ENCODE measurements at places on chromosomes 3 and 15.

- DNase-seq = no peak
Observed at GRCh38 chr3:134323966-134324962, 50.0 kb downstream of the AMOTL2 start.

GRCh38 chr3:137987723-137988122 is 22.2 kb upstream of the CLDN18 start:
- no peak for DNase-seq

DNA sequence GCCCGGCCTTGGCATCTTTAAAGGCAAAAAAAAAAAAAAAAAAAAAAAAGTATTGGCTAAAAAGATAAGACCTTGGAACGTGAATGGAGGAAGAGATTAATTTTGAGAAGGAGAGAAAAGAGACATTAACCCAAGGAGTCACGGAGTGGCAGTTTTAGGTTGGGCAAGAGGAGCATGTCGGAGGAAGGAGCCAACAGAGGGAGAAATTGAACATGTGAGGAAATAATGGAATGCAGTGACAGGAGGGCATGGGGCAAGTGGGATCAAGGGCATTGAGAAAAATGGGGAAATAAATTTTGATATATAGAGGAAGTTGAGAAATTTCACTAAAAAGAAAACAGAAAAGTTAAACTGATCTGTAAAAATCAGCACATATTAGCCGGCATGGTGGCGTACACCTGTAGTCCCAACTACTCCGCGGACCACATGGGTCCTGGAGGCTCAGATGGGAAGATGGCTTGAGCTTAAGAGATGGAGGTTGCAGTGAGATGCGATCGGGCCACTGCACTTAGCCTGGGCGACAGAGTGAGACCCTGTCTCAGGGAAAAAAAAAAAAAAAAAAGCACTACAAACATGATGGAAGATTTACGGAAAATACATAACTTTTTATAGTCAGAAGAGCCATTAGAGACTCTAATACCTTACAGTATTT is 1.2 kb downstream of the HAUS2 start:
- DNase-seq = no peak

DNA sequence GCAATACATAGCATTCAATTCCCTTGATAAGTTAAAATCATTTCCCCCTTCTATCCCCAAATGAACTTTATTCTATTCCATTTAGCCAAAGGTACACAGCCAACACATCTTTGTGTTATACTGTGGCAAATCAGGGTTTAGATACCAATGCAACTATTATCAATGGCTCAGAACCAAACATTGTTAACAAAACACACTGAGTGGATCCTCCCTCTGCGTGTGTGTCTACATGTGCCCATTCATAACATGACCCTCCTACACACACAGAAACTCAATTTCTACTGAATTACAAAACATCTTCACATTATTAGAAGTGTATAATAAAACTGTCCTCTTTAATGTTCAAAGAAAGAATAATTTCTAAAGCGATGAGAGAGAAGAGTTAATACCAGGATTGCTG is 1.3 kb downstream of the TTBK2 start:
- DNase-seq = no peak

DNA sequence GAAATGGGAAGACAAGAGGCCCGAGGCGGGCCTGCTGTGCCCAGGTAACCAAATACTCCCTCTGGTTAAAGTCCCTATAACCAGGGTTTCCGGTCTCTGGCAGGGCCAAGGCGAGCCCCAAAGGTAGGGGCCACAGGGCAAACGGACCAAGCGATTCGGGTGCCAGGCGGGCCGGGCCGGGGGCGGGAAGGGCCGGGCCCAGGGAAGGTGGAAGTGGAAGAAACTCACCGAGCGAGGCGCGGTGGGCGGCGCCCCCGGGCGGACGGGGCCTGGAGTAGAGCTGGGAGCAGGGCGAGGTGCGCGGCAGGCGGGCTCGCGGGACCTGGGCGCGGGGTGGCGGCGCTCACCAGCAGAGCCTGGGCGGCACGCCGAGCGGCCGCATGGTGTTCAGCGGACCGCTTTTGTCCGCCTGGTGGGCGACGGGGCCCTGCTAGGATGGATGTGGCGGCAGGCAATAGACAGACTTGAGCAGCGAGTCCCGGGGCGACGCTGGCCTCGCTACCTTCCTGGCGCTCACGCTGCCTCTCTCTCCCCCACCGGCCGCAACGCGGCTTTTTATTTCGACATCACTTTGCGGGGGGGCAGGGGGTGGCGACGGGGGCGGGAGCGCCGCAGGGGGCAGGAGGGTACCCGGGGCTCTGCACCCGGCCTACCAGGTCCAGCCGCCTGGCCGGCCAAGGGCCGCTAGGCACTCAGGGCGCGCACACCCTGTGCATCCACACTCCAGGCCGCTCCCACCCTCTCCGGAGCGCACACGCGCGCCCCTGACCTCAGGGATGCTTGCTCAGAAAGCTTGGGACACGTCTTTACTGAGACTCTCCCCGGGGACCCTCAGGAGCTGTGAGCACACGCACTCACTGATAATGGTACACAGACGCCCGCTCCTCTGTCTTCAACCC is at the start of gene GATA2:
Gene GATA2 (minus strand): TSS at position 531 of the 899 bp plus-strand sequence. CDS start 6,170 bp downstream, outside the sequence.
- DNase-seq = no peak

DNA sequence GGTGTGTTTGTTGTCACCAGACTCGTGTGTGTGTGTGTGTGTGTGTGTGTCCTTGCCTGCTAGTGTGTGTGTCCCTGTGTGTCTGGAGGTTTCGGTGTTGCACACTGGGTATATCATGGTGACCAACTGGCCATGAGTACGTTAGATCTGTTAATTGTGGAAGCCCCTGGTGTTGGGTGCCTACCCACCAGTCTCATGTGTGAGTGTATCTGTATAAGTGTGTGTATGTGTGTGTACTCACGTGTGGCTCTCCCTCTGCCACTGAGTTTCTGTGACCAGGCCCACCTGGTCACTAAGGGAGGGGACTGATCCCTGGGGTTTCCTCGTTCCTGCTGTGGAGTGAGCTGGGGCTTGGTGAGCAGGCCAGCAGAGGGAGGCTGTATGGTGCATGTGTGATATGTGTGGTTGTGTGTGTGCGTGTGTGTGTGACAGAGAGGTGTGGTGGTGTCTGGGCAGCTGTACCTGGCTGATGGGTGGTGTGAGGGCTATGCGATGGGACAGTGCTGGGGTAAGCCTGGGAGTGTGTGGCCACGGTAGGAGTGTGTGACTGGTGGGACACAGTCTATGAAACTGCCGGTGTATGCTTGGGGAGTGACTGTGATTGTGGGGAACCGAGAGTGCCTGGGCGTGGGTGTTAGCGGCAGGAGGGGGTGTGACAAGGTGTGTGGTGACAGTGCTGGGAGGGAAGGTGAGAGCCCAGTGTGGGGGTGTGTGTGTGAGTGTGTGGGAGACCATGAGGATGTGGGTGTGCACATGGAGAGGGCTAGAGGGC is 1.8 kb downstream of the PRKCD start:
- DNase-seq = peak; percentile 35

DNA sequence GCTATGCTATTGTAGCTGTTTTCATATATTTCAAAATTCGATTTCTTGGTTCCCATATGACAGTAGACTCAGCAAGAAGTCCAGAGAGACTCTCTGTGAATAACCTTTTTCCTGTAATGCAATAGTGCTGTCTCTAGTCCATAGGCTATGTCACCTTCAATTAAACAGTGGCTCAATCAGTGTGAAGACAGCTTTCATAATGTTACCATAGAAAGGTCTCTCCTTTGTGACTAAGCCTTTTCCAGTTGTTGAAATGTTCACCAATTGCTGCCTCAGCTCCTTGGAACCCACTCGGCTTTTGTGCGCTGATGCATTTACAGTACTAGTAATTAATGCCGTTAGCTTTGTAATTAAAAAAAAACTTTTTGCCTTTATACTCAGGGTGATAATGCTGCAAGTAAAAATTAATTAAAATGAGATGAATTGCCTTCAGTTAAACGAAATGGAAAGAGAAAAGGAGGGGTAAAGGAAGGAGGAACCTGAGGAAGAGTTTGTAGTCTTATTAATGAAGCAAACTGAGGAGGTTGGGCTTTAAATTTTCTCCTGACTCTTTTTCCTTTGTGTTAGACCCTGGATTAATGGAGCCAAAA is 214.8 kb downstream of the LSAMP start:
- DNase-seq = no peak

GRCh38 chr15:90435652-90436337 is 47.8 kb downstream of the IQGAP1 start:
- DNase-seq = no peak

DNA sequence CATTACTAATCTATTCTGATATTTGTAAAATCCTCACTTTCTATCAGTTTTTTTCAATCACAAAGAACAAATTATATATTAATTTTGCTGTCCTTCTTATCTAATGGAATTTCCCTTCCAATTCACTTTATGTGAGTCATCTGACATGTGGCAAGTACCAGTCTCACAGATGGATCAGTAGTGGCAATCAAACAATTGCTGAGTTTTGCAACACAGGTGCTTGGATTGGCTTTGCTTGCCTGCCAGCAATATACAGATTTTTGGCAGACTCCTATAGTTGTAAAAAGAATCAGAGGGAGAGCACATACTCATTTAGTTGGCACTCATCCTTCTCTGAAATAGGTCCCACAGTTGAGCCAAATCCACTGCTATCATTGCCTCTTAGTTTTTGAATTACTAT is 83.7 kb downstream of the BCHE start:
- DNase-seq = no peak

GRCh38 chr15:95929232-95929846 is 401.2 kb upstream of the NR2F2 start:
- peak; percentile 87 for DNase-seq

GRCh38 chr15:70266412-70267121 is 168.8 kb upstream of the TLE3 start:
- no peak for DNase-seq

DNA sequence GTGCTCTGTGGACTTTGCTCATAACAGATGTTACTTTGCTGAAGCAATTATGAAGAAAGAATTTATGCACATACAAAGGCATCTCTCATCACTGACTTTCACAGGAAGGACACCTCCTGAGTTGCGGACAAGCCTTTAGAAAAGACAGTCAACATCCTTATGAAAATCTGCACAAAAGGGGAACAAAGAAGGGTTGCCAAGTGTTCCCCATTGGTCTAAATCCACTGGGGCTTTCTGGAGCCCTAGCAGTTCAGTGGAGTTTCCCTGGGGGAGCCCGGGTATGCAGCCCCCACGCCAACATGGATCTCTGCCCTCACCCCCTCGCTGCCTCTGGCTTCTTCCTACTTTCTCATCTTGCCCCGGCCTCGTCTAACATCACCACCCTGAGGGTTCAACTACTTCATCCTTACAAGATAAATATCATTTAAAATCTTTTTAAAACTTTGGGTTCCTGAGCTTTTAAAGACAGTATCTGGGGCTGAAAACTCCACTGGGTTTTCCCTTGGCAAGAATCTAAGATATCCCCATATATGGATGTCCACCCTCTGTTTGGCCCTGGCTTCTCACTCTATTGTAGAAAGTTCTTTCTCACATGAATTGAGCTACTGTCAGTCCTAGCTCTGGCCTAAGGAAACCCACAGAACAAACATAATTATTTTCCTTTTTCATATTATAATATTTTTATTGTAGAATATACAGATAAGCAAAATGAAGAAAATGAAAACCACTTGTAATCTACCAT is 207.9 kb upstream of the RGMA start:
- no peak for DNase-seq

DNA sequence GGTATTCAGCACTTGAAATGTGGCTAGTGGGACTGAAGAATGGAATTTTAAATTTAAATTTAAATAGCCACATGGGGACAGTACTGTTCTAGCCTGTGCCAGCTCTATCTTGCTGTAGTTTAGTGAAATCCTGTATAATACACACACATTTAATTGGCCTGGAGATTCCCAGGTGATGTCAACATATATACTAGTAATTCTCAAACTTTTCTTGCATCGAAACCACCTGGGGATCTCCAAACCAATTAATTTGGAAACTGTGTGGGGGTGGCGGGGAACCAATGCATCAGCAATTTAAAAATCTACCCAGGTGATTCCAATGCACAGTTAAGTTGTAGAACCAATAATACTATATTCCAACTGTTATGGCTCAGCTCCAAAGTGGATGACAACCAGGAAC is 228.9 kb upstream of the MRPL3 start:
- DNase-seq = no peak

- DNase-seq = no peak
Observed at GRCh38 chr3:23481616-23482278, 278.6 kb downstream of the UBE2E2 start.

DNA sequence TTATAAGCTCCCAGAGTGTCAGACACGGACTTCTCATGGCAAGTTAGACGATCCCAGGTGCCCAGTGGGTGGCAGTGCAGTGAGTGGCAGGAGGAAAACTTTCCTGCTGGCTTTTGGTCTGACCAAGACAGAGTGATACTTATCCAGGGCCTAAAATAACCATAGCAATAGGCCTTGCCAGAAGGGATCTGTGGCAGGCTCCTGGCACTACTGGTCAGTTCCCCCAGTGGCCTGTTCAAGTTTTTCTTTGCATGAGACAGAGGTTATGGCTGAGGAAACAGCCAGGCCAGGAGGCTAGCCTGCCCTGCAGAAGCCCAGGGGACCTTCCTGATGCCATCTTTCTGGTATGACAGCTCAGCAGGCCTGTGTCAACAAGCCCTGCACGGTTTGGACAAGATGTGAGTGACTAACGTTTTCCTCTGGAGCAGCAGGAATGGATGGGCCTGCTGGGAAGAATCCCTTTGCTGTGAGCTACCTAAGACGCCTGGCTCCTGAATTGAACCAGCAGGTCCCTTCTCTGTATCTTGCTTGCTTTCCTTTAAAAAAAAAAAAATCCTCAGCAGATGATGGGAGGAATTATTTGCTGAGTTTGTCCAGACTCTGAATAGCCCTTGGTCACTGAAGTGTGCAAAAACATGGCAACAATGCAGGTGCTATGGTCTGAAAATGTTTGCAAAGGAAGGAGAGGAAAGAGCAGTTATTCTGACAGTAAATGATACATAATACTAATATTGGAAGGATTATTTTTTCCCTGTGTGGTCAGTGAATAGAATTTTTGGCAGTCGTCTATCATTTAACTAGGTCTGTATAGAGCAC is 18.0 kb downstream of the SCG5 start:
- no peak for DNase-seq

DNA sequence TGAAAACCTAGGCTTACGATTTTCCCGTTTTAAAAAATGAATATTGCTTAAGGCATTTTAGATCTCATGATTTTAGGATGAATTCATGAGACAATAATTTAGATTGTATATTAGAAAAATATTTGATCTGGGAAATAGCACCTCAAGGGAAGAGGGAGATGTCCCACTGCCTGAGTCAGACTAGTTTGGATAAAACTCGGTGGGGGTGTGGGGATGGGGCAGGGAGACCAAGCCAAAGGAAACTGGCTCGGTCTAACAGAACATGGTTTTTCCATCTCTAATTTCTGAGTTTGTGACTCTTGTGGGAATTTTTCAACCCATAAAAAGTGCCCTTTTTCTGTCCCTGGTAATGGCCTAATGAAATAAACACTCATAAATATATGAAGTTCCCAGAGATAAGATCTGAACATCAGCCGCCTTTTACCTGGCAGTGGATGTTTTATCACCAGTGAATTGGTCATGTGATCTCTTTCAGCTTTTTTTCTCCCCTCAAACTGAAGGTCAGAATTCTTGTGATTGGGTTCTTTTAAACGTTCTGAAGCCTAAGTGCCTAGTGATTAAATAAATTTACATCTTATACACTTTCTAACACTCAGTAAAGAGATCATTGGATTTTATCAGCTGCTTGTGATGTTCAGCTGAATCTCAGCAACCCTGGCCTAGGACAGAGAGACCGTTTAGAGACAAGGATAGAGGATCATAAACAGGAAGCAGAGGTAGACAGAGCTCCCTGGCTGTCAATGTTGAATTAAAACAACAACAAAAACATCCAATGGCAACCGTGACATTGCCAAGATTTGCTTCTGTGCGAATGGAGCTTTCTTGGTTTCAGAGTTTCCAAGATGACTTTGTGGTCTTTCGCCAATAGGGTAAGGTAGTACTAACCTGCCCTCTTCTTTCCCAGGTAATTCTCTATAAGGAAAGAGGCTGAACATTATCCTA is 1038.2 kb downstream of the MCTP2 start:
- DNase-seq = no peak

GRCh38 chr3:52128118-52128683 is 26.0 kb downstream of the POC1A start:
- DNase-seq = peak; percentile 83

All from K562 (cell line).